Esophagus squamous epithelium (tissue), 5 donors: ENCODE measurements at places on chromosomes 4 and X.

DNA sequence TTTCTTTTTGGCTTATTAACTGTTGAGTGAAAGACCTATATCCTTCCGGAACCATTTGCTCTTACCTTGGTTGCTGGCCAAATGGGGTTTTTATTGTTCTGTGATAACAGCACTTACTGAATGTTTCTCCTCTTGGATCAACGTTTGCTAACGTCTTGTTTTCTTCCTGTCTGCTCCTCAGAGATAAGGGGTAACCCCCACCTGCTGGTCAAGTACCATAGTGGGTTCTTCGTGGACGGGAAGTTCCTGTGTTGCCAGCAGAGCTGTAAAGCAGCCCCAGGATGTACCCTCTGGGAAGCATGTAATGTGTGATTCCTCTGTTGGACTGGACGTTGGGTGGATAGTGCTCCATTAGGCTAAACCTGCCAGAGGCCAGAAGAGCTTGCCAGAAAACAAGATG is 15.3 kb downstream of the BMX start:
- no peak for DNase-seq

DNA sequence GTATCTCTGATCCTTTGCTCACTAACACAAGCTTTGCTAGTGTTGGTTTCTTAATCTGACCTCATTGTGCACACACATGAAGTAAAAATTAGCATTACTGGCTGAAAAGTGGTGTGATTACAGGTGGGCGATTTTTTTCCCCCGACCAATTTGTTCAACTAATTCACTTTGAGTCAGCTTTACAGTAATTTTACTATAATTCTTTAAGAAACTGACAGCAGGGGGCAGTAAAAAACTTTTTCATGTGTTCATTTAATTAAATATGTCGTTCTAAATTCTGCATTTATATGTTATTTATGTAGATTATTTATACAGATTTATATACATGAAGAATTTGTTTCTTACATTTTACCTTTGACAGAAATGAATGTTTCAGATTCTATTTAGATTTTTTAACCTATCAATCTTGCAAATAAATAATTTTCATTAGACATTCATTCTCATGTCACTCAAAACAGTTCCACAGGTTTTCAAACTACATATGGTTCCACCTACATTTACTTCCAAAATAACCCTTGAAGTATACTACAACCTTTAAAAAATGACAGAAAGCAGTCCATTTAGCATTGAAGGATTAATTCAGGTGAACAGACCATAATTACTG is 17.5 kb downstream of the PALLD start:
- no peak for DNase-seq

DNA sequence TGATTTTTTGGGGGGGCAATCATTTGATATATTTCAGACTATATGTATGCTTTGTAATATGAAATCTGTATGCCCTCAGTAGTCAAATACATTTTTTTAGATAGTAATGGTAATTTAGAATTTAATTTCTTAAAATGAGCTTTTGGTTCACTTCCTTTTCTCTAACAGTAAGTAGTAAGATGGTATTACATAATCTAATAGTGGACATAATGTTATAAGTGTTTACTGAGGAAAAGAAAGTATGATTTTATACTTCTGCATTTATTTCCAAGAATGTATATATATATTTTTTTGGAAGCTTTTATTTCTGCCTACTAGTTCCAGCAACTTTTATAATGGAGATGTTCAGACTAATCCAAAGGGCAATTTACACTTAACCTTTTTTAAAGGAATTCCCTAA is 1450.7 kb upstream of the TENM3 start:
- DNase-seq: no peak

GRCh38 chrX:110259117-110259516 is 58.8 kb downstream of the AMMECR1 start:
- no peak for DNase-seq

DNA sequence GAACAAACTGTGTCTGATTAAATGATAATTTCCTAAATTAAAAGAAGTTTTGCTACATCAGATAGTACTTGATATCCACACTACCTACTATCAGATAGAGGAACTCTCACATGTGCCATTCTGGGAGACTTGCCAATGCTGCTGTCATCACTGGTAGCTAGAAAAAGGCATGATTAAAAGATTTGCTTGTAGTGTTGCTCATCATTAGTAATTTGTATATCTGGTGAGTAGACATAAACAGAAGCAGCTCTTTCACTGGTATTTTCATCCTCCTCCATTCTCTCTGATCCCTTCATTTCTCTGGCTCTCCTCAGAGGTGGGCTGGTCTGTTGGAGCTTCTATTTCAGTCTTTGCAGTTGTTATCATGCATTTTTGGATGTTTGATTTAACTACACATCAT is 56.0 kb downstream of the SPRY1 start:
- DNase-seq: no peak

DNA sequence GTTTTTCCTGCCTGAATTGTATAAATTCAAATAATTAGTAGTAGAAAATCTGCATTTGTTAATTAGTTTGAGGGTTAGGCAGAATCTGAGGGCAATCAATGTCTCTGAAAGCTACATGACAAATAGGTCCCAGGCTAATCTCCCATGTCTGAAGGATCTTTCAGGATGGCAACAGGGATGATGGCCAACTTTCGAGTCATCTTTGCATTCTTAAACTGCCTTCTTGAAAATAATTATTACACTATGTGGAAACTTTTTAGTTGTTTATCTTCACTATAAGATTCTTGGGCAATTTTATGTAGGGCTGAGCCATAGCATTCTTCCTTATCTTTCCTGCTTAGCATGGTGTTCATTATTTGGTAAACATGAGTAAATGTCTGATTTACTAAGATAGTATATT is 490.3 kb upstream of the EPHA5 start:
- DNase-seq: no peak

DNA sequence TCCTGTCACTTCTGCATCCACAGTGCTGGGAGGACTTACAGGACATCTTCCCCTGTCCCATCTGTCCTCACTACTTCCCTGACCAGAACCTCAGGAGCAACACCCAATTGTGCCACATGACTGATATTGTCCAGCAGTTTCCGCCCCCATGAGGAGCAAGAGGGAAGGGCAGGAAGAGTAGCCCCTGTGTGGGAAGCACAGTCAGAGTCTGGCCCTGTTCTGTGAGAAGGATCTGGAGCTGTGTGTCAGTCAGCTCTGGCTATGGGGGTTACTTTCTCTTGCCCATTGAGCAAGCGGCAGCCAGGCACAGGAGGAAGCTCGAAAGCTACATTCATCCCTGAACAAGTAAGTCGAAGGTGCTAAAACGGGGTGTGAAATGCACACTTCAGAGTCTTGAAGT is 14.8 kb upstream of the TRIM60 start:
- DNase-seq: no peak

GRCh38 chr4:37976507-37976906 is 16.3 kb downstream of the PTTG2 start:
- DNase-seq: no peak

- no peak for DNase-seq
Measured at GRCh38 chrX:30309139-30309571, at the start of gene NR0B1. NR0B1 (minus strand) TSS chrX:30309390; CDS start chrX:30309363, 27 bp downstream.

- no peak for DNase-seq
Measured at GRCh38 chrX:10893366-10893765, 217.8 kb upstream of the HCCS start.

- no peak for DNase-seq
Measured at GRCh38 chr4:13891544-13891939, 264.0 kb upstream of the BOD1L1 start.

DNA sequence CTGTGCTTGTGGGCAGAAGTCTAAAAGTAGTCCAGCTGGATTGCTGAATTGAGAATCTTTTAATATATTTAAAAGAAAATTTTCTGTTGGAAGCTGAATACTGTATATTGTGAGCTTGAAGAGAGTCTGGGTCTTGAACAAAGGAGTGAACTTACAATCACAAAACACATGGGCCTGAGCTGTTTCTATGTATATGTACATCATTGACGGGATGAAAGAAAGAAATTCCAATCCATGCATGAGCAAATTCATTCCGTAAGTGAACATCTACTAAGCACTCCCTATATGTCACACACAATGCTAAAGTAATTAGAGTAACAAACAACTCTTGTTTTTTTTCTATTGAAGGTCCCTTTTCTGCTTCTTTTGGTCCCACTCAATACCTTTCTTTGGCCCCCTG is 331.0 kb downstream of the HS3ST1 start:
- DNase-seq: no peak

DNA sequence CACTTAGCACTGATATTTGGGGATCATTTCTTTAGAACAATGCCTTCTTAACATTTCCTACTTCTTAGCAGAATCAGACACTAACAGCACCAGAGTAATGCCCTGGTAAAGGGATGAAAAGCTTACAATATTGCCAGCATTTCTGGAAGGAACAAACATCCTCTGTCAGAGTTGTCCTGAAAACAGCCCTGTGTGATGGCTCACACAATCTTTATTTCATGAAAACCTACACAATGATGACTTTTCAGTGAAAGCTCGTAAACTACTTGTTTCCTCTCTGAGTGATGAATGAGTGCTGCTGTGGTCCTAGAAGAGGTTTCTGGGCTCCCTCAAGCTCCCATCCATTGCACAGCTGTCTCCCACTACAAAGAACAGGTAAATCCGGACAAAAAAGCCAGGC is 52.8 kb downstream of the GPC4 start:
- no peak for DNase-seq

- no peak for DNase-seq
Measured at GRCh38 chr4:153545822-153546221, 79.7 kb downstream of the TMEM131L start.

GRCh38 chrX:112678831-112679230 is 907 bp downstream of the LHFPL1 start:
- no peak for DNase-seq

- no peak for DNase-seq
Measured at GRCh38 chrX:68754406-68754805, 74.4 kb upstream of the EFNB1 start.

GRCh38 chr4:130395871-130396270 is 1299.9 kb downstream of the C4orf33 start:
- no peak for DNase-seq
